Stimulated activated CD8-positive, alpha-beta memory T cell treated with anti-CD3 and anti-CD28 coated beads, Interleukin-4, amount 100 ng/mL, for 24 hours (primary cell): ENCODE measurements at places on chromosomes 12 and 14.

- DNase-seq = no peak
Observed at GRCh38 chr14:73714656-73715081, 485 bp upstream of the PNMA1 start.

DNA sequence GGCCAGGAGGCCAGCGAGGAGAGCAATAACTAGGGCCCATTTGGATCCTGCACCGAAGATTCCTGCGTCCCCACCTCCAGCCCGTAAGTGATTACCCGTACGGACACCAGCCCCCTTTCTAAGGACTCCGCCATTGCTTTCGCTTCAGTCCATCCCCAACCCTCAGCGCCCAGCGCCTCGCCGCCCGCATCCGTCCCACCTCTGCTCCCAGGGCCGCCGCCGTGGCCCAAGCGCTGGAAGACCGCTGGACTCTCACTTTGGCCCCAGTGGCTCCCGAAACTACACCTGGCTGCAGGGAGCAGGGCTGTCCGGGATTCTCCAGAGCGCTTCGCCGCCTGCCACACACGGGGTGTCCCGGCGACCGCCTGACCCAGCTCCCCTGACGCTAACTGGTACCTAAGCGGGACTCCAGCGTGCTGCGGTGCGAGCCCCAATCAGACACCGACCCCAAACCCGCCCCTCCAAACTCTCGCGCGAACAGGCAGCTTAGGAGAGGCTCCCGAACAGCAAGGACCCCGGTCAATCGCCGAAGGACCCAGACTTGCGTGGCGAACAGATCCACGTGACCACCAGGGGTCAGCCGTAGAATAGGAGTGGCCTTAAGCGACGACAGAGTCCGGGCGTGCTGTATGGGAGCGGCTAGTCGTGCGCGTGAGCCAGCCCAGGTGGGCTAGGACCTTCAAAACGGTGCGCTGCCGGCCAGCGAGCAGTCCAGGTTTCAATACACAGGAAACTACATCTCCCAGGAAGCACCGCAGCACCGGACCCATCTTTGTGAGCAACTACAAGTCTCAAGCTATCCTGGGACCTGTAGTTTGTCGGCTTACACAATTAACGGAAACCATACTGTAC, at the start of gene CNPY2:
CNPY2 (minus strand) TSS at position 367 of the 852 bp plus-strand sequence. CDS start 771 bp downstream, outside the sequence.
- peak; percentile 93 for DNase-seq

GRCh38 chr14:56979936-56980335, 169.7 kb upstream of the OTX2 start:
- DNase-seq = no peak

- DNase-seq = peak; percentile 18
Observed at GRCh38 chr12:67698672-67699581, 50.4 kb downstream of the DYRK2 start.
